OCI-LY7 (cell line): ENCODE measurements at places on chromosomes 3 and 15. TPM values are rescaled to one million over a fixed set of nuclear protein-coding genes. Genes with fewer than 3 reads are reported as not detected.

FBXW12 gene
- 0.37 and 0.44 TPM in 2 replicates for total RNA-seq

SCN5A gene
- total RNA-seq: not detected in 2 replicates

ALDH1A2 gene
- total RNA-seq: not detected in 2 replicates

GRCh38 chr15:43230640-43231115 lies 9.9 kb upstream of the EPB42 start:
- no peak for DNase-seq

GRCh38 chr3:127998596-127998995 lies 53.6 kb upstream of the SEC61A1 start:
- no peak for DNase-seq

DNA sequence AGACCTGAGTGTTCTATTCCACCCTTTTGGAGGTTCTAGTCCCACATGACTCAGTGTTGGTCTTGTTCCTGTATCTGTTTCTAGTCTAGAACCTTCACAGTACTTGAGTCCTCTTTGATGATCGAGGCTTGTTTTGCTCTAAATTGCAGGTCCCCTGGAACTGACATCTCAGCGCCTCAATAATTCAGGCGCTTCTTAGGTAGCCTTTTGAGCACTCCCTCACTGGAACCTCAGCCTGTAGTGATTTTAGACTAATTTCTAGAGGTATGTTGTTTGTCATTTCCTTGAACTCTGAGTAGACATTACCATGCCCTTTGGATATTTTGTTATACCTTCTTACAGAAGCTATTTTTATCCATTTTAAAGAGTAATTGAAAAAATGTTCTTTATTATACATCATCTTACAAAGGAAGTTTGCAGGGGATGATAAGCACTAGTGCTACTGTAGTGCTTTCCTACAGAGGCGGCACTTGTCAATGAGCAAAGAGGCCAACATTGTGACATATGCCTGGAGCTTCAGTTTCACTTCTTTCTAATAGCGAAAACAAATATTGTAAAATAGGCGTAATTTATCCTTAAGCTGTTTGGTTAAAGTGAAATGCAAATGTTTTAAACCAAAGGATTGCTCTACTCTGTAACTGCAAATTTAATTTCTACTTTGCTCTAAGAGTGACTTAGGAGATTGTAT lies 75.7 kb downstream of the EFL1 start:
- no peak for DNase-seq

DNA sequence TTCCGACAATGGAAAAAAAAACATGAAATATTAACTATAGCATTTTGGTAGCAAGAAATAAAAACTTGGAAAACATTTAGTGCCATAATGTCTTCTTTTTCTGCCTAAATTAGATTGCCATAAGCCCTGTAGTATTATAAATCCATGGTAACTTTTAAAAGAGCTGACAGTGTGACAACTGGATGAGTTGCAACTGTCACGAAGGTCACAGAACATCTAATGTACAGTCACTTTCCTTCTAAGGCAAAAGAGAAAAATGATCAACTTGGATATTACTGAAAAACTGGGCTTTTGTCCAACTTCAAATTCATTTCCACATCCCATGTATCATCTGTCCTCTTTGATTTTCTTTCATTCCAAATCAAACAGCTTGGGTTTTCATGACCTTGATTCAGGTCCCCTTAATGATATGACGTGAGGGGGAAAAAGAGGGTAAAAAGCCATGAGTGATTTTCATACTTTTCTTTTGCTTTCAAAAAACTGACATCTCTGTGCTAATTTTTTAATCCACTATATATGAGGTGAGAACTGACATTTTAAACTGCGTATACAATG lies 602 bp downstream of the CPB1 start:
- no peak for DNase-seq

GRCh38 chr15:67187351-67187854 lies 67.1 kb downstream of the AAGAB start:
- no peak for DNase-seq
